ENCODE measurements at places on chromosomes 1 and 21.

GRCh38 chr21:35256468-35256988, 207.4 kb upstream of the RUNX1 start:
- no peak for DNase-seq

- no peak for DNase-seq
Measured at GRCh38 chr1:214425101-214425500, 126.3 kb downstream of the PTPN14 start.

GRCh38 chr1:220455559-220455958, 72.4 kb upstream of the MARK1 start:
- DNase-seq = no peak

DNA sequence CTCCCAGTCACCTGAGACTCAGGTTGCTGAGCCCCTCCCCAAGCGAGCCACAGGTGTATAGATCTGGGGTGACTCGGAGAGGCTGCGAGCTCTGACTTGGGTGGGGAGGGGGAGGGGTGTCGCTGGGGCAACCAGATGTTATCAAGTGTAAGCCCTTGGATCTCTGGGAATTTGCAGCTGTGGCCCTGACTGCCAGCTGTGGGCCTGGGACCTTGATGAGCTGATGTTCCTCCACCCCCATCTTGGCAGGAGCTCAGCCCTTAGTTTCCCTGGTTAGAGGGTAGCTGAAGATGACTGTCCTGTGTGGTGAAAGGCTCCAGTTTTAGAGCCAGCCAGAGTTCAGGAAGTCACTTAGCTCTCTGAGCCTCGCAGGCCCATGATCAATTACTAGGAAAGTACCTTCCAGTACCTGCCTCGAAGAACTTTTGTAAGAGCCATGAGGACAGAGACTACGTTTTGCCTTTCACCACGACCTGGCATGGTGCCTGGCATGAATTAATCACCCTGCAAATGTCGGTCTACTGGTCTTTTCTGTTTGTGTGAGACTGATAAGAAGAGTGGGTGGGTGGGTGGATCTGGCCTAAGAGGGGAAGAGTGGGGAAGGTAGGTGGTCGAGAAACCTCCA, 55.8 kb downstream of the YARS1 start:
- no peak for DNase-seq

GRCh38 chr1:80278936-80279335, 1272.4 kb upstream of the ADGRL4 start:
- no peak for DNase-seq

DNA sequence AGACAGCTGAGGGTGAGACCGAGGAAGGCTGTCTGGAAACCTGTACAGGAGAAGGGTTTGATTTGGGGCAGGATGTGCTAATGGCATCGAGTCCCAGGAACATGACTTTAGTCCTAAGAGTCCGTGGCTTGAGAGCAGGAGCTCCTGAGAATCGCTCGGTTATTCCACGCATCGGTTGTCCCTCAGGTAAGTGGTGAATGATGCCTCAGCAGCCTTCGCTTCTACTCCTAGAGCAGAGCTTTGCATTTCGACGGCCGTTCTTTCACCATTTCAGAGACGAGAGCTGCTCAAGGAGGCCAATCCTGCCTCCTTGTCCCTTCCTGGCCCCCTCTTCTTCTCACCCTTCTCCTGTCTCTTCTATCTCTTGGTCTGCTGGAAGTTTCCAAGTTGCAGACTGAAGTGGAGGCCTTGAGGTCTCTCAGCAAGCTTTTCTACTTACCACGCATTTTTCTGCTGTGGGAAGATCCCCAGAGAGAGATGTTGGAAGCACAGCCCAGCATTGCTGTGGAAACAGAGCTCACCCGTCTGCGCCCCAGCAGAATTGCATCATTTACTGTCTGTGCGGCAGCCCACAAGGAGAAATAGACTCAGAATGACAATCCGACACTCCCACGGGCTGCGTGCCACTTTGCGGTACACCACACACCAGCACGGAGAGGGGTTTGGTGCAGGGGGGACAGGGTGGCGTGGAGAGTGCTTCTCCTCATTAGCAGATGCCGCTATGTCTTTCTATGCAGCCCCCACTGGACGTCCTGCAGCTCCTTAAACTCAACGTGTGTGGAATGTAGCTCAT, 270.7 kb upstream of the C1orf174 start:
- DNase-seq = no peak

- no peak for DNase-seq
Measured at GRCh38 chr1:17347769-17348592, 24.0 kb upstream of the PADI6 start.

DNA sequence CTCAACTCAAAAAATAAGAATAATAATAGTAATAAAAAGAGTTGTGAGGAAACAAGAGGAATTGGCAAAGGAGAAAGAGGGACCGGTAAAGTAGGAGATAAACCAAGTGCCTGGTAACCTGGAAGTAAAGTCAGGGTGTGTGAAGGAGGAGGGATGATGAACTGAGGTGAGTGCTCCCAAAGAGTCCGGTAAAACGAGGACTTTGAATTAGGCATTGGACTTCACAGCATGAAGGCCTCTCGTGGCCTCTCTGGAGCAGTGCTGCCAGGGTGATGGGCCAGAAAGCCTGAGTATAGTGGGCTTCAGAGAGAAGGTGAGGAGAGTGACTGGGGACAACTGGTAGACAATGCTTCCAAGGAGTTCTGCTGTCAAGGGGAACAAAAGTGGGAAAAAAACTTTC, 17.6 kb downstream of the RPL11 start:
- no peak for DNase-seq

GRCh38 chr1:47644212-47644573, 206.3 kb downstream of the FOXD2 start:
- no peak for DNase-seq

DNA sequence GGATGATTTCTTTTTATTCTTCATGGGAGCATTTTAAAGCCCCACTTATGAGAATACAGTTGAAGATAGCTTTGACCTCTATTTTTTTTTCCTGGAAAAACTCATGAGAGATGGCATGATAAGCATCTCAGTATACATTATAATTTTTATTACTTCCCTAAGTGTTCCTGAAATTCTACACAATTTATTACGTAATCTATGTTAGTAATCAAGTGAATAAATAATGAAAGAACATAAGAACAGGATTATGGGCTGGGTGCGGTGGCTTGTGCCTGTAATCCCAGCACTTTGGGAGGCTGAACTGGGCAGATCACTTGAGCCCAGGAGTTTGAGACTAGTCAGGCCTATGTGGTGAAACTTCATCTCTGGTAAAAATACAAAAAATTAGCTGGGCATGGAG, 13.2 kb upstream of the PRKAA2 start:
- DNase-seq = no peak

GRCh38 chr1:85330711-85331290, 54.4 kb upstream of the BCL10 start:
- peak; percentile 26 for DNase-seq

DNA sequence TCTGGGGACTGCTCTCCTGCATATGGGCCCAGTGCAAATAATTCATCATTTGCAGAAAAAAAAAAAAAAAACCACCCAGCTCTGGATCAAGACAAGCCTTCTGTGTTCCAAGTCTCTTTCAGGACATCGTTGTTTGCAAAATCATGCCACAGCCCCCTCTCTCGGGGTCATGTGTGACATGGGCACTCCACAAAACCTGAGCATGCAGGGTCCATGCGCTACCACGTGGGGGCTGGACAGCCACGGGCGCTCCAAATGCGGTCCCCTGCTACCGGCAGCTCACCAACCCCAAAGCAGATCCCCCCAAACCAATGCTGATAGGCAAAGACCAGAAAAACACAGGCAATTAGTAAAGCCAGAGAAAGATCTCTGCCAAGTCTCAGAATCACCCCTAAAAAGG, 17.6 kb downstream of the NPHP4 start:
- DNase-seq = no peak

DNA sequence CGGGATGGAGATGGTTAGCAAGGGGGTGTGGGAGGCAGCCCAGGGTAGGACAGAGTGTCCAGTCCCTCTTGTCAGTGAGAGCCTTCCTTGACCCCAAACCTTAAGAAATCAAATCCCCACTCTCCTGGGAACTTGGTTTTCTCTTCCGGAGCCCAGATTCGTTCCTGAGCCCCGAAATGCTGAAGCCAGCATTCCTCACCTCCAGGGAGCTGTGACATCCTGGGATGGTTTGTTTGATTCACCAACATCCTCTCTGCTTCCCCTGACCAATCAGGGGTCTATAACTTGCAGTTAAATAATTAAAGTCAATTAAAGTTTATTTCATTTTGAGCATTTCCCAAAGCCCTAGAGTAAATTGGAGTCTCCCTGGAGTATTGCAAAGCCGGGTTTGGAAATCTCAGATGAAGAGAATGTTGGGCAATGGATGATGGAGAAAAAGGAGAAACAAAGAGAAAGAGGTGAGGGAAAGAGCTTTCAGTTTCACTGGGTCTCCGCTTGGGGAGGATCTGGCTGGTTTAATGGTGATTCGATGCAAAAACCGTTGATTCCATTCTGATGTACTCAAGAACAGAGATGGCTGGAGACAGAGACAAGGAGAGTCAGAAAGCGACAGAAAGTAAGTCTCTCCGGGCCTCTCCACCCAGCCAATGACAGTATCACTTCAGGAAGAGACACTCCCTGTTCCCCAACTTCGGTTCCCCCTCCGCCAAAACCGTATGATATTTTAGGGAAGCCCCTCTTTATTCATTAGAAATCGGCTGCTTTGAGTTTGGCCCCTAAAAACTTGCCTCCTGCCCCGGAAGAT, 12.8 kb upstream of the ALX3 start:
- DNase-seq = no peak

DNA sequence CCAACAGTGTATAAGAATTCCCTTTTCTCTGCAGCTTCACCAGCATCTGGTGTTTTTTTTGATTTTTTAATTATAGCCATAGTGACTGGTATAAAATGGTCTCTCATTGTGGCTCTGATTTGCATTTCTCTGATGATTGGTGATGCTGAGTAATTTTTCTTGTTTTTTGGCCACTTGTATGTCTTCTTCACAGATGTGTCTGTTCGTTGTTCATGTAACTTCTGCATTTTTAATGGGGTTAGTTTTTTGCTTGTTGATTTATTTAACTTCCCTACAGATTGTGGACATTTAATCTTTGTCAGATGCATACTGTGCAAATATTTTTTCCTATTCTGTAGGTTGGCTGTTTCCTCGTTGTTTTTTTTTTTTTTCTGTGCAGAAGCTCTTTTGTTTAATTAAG, 20.5 kb upstream of the OR2L5 start:
- no peak for DNase-seq

GRCh38 chr21:21200103-21200938, 202.1 kb downstream of the NCAM2 start:
- no peak for DNase-seq

DNA sequence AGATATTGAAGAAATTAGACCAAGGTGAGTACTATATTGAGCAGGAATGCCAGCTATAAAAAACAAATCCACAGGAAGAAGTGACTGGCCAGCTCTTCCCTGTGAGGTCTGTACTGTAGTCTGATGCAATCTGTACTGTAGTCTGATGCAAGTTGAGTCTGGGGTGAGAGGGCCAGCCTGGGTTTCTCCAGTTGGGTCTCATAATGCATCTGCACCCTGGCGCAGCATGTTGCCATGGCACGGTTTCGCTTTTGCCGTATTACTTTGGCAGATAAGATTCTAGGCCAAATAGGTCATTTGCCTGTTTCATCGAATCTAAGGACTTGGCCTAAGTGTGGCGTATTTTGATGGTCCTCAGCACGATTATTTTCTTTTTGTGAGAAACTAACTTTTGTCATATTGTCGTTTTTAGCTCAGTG, 24.4 kb upstream of the PGD start:
- DNase-seq = no peak

DNA sequence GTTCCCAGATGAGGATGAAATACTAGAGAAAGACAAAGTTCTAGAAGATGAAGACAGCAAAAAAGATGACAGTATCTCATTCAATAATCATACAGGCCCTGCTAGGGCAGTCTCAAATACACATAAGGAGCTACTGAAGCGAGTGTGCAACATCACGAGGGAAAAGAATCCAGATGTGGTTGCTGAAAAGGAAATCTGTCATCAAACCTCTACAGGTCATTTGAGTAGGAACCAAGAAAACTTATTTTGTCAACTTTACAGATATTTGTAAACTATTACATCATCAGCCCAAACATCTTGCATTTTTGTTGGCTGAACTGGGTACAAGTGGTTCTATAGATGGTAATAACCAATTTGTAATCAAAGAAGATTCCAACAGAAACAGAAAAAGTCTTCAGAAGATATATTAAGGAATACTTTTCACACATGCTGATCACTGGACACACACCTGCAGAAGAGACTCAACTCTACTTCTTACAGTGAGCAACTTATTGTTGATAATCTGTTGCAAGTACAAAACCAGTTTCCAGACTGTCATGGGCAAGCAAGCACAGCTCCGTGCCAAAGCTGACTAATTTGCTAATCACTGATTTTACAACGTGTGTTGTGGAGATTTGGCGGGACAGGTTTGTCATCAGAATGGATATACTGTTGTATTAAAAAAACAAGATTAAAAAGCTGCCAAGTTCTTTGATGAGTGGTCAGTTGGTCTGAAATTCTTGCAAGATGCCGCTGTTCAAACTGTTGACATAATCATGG, 42.1 kb downstream of the TRIM33 start:
- no peak for DNase-seq

DNA sequence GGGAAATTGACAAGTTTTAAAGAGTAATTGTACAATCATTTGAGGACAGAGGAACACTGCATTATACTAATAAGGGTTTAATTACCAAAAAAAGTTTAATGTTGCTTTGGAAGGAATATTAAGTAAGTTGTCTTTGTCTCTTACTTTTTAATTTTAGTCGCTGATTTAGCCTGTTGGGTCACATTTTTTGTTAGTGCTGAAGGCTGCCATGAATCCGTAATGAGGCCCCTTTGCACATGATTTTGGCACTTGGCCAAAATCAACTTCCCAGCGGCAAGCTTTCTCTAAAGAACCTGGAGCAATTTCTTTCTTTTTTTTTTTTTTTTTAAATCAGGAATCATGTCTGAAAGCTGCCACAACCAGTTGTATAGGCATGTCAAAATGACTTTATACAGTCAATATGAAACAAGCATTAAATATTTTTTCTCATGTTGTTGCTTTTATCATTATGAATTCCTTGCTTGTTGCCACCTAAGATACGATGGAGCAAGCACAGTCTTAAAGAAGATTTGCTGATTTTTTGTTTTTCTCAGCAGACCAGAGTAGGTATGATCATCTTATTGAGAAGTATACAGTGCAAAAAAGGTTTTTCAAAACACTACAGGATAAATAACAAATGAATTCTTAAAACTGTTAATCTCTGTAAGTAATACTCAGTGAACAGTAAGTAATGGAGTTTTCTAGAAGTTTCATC, 690.4 kb downstream of the USP25 start:
- DNase-seq = no peak

GRCh38 chr1:203158960-203159665, 16.5 kb downstream of the MYBPH start:
- no peak for DNase-seq

- no peak for DNase-seq
Measured at GRCh38 chr1:1275836-1276235, 2.2 kb upstream of the UBE2J2 start.

- DNase-seq = no peak
Measured at GRCh38 chr1:183493540-183494245, 21.4 kb downstream of the SMG7 start.

DNA sequence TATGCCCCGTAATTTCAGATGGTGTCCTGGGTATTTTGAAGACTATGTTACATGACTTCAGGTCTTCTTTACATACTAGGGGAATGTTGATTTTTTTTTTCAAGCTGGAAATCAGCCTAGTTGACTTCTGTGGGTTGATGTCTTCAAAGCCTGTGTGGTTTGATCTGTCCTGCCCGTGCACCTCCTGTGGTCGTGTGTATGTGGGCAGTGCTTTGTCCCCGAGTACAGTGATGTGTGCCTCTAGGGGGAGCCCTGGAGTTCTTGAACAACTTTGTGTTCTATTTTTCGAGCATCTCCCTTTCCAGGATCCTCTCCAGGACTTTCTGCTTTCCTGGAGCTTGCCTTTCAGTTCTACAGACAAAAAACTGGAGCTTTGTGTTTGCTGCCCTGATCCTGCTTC, 28.9 kb downstream of the OBSCN start:
- DNase-seq = no peak
